Calu3 (cell line): ENCODE measurements at places on chromosomes 5 and 9. TPM values are rescaled to one million over a fixed set of nuclear protein-coding genes. Genes with fewer than 3 reads are reported as not detected.

The ARHGEF37 gene
- total RNA-seq, result 13.0 and 16.1 TPM in 2 replicates

The GPR21 gene
- total RNA-seq, result 2.0 and 3.1 TPM in 2 replicates

DNA sequence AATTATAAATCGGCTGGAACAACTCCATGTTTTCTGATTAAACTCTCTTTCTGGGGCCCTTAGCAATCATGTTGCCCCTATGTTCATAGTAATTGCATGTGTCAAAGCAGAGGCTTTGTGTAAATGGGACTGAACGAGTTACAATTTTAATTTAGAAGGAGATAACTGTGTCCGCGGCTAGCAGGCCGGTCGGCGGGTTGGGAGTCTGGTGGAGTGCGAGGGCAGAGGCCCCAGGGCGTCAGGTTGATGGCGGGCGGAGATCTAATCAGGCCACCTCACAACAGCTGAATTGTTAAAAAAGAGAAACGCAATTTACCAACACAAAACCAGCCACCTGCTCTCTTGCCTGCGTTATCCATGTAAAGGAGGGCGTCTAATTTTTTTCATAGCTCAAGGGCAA lies 134.9 kb upstream of the LPCAT1 start:
- H3K4me1 ChIP-seq, result no peaks in the 10 kb centered on the region
- no peak overlapping the region for H3K4me3 ChIP-seq
- H3K27me3 ChIP-seq, result peaks cover 95% of the 10 kb centered on the region

GRCh38 chr9:115674091-115674490 lies 479.5 kb upstream of the PAPPA start:
- peaks cover 29% of the 10 kb centered on the region for H3K4me1 ChIP-seq
- no peak overlapping the region for H3K4me3 ChIP-seq
- DNase-seq, result no peak
- H3K27ac ChIP-seq, result peak overlapping the region; percentile 99
- H3K36me3 ChIP-seq, result peaks cover 8% of the 10 kb centered on the region

- no peak overlapping the region for H3K27ac ChIP-seq
- H3K36me3 ChIP-seq, result peaks cover 33% of the 10 kb centered on the region
- no peak overlapping the region for H3K4me3 ChIP-seq
- H3K4me1 ChIP-seq, result peaks cover 32% of the 10 kb centered on the region
Measured at GRCh38 chr5:112973904-112974303, 2.7 kb upstream of the DCP2 start.

- H3K4me1 ChIP-seq, result peaks cover 48% of the 10 kb centered on the region
- no peak for DNase-seq
- H3K36me3 ChIP-seq, result peaks cover 83% of the 10 kb centered on the region
- H3K27ac ChIP-seq, result peak overlapping the region; percentile 67
- no peaks in the 10 kb centered on the region for H3K27me3 ChIP-seq
Measured at GRCh38 chr5:115522832-115523403, 21.7 kb downstream of the FEM1C start.

DNA sequence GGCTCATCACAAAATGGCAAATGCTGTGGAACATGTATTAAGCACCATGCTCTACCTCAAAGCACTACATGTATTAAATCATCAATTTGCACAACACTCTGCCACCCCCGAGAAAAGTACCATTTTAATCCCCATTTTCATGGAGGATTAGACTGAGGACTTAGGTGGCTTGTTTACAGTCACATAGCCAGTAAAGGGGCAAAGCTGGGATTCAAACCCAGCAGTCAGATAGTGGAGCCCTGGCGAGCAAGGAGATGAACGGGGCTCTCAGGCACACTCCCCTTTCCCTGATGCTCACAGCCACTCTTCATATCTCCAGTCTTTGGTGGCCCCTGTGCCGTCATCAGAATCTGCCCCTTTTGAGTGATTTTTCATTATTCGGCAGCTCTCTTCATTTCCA lies 262.9 kb downstream of the DIRAS2 start:
- no peak for DNase-seq
- H3K4me1 ChIP-seq, result no peaks in the 10 kb centered on the region
- peaks cover 4% of the 10 kb centered on the region for H3K36me3 ChIP-seq
- H3K4me3 ChIP-seq, result no peak overlapping the region

The ZNF608 gene
- total RNA-seq, result 7.3 and 8.4 TPM in 2 replicates

DNA sequence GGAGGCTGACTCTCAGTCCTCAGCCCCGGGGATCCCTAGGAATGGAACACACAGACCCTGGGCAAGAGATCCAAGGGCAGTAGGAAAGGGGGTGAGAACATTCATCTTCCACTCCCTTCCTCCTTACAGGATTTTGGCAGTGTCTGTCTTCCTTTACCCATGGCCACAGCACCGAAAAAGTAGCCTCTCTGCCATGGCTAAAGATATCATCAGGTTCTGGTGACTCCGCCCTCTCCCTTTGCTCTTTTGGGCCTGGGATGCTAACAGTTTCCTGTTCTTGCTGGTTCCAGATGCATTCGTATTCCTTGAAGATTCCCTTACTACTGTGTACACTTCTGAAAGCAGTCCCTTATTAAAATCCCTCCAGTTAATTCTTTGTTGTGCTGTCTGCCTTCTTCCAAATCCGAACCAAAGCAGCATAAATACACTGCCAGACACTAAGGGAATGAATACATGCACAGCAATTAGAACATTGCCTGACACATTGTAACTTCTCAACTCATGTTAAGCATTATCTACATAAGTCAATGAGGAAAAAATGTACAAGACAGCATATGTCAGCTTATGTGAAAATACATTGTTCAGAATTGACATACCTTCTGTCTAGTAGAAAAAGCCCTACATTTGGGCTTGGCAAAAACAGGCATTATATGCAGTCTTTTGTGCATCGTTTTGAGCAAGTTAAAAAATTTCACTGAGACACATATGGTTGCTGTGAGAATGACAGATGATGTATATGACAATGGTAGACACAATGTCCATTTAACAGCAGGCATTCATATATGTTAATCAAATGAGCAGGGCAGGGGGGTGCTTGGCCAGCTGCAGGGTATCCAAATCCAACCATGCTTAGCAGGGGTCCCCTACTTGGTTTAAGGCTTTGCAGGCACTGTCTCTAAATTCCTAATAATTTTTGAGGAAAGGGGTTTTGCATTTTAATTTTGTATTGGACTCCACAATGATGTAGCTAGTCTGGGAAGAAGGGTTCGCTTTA lies 58.8 kb upstream of the RAI14 start:
- H3K4me1 ChIP-seq, result peaks cover 42% of the 10 kb centered on the region
- no peak for DNase-seq
- H3K36me3 ChIP-seq, result no peaks in the 10 kb centered on the region
- H3K27me3 ChIP-seq, result no peaks in the 10 kb centered on the region
- H3K4me3 ChIP-seq, result no peak overlapping the region
- H3K27ac ChIP-seq, result peak overlapping the region; percentile 85

GRCh38 chr5:128156521-128156920 lies 73.0 kb downstream of the SLC12A2 start:
- no peaks in the 10 kb centered on the region for H3K4me1 ChIP-seq
- DNase-seq, result no peak
- H3K27ac ChIP-seq, result no peak overlapping the region
- H3K27me3 ChIP-seq, result no peaks in the 10 kb centered on the region

- peaks cover 8% of the 10 kb centered on the region for H3K36me3 ChIP-seq
- no peaks in the 10 kb centered on the region for H3K27me3 ChIP-seq
- DNase-seq, result no peak
Measured at GRCh38 chr5:14250748-14251701, 107.9 kb downstream of the TRIO start.

DNA sequence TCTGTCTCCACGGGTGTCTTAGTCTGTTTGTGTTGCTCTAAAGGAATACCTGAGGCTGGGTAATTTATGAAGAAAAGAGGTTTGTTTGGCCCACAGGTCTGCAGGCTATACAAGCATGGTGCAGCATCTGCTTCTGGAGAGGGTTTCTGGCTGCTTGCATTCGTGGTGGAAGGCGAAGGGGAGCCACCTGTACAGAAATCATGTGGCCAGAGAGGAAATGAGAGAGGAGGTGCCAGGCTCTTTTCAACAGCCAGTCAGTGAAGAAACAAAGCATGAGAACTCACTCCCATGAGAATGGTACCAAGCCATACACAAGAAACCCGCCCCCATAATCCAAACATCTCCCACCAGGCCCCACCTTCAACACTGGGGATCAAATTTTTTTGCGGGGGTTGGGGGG lies 53.4 kb downstream of the PFDN1 start:
- no peak for DNase-seq
- H3K27me3 ChIP-seq, result no peaks in the 10 kb centered on the region
- peaks cover 35% of the 10 kb centered on the region for H3K4me1 ChIP-seq
- no peak overlapping the region for H3K27ac ChIP-seq
- H3K36me3 ChIP-seq, result peaks cover 56% of the 10 kb centered on the region

The C6 gene
- 0.24 TPM in 1 of 2 replicates, not detected in the other for total RNA-seq

GRCh38 chr5:163189023-163189553 lies 248.3 kb upstream of the CCNG1 start:
- H3K27me3 ChIP-seq, result no peaks in the 10 kb centered on the region
- no peaks in the 10 kb centered on the region for H3K4me1 ChIP-seq
- H3K4me3 ChIP-seq, result no peak overlapping the region
- DNase-seq, result no peak

DNA sequence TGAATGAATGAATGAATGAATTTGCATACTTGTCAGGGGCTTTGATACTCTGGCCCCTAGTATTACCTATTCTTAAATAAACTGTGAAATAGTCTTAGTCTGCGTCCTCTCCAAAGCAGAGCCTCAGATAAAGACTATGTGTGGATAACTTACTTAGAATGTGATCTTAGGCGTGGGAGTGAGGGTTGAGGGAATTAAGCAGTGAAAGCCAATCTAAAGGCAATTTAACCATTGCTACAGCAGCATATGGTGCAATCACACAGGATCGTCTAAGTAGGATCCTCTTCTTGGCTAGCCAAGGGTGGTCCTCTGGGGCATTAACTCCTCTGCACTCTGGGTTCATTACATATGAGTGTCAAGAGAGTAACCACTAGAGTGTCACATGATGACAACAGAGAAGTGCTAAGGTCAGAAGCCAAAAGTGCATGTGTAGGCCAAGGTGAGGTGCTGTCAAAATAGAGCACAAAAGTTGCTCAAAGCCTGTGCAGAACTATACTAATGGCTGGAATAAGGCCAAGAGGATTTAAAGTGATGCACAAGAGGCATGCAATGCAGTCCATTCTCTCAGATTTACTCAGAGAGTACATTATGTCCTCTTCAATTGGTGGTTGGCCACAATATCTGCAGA lies 274.4 kb upstream of the SEMA6A start:
- H3K4me3 ChIP-seq, result no peak overlapping the region
- no peak for DNase-seq
- H3K36me3 ChIP-seq, result no peaks in the 10 kb centered on the region

- H3K4me1 ChIP-seq, result no peaks in the 10 kb centered on the region
- no peak for DNase-seq
- peaks cover 72% of the 10 kb centered on the region for H3K36me3 ChIP-seq
- H3K27me3 ChIP-seq, result no peaks in the 10 kb centered on the region
- no peak overlapping the region for H3K4me3 ChIP-seq
Measured at GRCh38 chr9:128163523-128164306, 3.6 kb downstream of the BBLN start.

GRCh38 chr9:131046093-131046380 lies 37.1 kb downstream of the LAMC3 start:
- H3K27me3 ChIP-seq, result peaks cover 10% of the 10 kb centered on the region
- DNase-seq, result no peak
- H3K4me3 ChIP-seq, result no peak overlapping the region

The GLRA1 gene
- not detected in 2 replicates for total RNA-seq

DNA sequence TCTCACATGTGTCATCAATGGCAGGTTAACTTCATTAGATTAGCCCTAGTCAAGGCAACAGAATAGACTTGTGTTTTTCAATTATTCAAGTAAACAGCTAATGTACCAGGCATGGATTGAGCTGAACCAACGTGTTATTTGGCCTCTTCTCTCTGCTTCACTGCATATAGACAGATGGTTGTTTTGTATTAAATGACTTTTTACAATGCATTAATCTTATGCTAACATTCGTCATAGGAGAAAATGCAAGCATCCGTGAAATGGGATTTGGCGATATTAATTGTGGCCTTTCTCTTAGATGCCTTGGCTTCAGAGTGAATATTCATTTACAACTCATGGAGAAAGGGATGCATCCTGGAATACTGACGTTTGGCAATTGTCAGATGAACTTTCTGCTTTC lies 208.0 kb downstream of the KCTD16 start:
- no peaks in the 10 kb centered on the region for H3K36me3 ChIP-seq
- no peak overlapping the region for H3K27ac ChIP-seq
- H3K27me3 ChIP-seq, result no peaks in the 10 kb centered on the region
- H3K4me1 ChIP-seq, result no peaks in the 10 kb centered on the region
- H3K4me3 ChIP-seq, result no peak overlapping the region

DNA sequence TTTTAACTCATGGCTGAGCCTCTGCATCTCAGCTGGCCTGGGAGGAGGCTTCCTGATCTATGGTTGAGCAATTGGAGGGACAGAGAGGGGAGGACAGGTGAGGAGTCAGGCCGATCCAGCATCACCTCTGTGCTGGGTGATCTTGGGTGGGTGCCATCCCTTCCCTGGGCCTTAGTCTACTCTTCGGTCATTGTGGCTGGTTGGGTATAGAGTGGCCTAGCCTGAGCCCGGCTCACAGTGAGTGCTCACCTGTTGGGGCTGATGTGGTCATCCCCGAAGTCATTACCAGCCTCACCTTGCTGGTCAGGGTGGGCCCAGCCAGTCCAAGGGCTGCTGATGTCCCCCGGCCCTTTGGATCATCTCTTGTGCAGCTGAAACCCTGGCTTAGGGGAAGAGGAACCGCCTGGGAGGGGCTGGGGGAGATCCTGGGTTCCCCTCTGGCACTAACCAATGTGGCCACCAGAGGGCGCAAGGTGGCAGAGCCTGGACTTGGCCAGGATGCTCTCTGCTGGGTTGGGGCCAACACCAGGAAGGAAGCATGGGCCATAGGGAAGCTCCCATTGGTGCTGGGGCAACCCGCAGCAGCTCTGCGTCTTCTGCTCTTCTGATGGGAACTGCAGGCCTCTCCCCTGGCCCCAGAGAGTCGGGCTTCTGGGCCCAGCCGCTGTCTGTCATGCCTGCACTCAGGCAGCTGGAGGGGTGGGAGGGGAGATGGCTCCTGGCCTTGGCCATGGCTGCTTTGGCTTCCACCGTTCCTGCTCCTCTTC lies 17.3 kb upstream of the ODF2 start:
- no peaks in the 10 kb centered on the region for H3K36me3 ChIP-seq
- peak; percentile 84 for DNase-seq
- H3K4me3 ChIP-seq, result no peak overlapping the region
- no peaks in the 10 kb centered on the region for H3K27me3 ChIP-seq
- H3K4me1 ChIP-seq, result no peaks in the 10 kb centered on the region

The NUDT2 gene
- 10.1 and 12.2 TPM in 2 replicates for total RNA-seq

DNA sequence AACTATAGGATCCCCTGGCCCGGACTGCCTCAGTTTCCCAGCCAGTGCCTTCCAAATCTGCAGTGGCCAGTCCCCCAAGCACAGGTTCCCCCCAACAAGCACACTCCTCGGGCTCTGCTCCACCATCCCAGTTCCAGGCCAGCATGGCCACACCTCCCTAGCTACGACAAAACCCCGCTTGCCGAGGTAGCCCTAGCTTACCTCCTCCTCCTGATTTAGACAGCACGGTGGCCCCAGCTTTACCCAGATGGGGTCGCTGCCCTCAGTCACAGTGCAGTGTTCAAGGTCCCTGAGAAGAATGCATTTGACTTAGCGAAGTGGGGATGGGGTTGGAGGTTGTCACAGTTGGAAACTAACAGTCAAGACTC lies 40.8 kb upstream of the GARNL3 start:
- peaks cover 28% of the 10 kb centered on the region for H3K36me3 ChIP-seq
- H3K4me1 ChIP-seq, result peaks cover 11% of the 10 kb centered on the region
- H3K4me3 ChIP-seq, result peak overlapping the region; percentile 79
- no peak overlapping the region for H3K27ac ChIP-seq
- H3K27me3 ChIP-seq, result peaks cover 39% of the 10 kb centered on the region
- DNase-seq, result no peak
